Mesenteric fat pad (tissue), 1 donor: ENCODE measurements at places on chromosomes 3 and 15. TPM values are rescaled to one million over a fixed set of nuclear protein-coding genes. Genes with fewer than 3 reads are reported as not detected.

PP2D1 gene
- total RNA-seq: not detected

RASGRP1 gene
- total RNA-seq: 1.1 TPM

ITIH1 gene
- total RNA-seq: not detected

RAB6B gene
- total RNA-seq: 64.8 TPM

BSN gene
- total RNA-seq: 0.16 TPM
